ENCODE measurements at places on chromosomes 1 and 21.

- no peak for DNase-seq
These were observed 14.7 kb upstream of the AQP10 start for GRCh38 chr1:154306151-154306550.

DNA sequence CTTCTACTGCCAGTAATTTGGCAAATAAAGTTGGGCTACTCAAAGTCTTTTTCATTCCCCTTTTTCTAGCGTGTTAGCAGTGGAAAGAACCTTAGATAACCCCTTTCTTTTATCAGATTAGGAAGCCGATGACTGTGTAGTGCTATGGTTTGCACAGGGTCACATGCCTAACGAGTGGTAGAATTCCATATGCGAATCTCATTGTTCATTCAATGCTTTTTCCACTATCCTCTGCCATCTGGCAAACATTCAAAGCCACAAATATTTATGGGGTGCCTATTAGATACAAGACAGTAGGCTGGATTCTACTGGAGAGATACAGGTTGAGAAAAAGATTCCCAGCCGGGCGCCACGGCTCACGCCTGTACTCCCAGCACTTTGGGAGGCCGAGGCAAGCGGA, 14.9 kb upstream of the IER5 start:
- no peak for DNase-seq

DNA sequence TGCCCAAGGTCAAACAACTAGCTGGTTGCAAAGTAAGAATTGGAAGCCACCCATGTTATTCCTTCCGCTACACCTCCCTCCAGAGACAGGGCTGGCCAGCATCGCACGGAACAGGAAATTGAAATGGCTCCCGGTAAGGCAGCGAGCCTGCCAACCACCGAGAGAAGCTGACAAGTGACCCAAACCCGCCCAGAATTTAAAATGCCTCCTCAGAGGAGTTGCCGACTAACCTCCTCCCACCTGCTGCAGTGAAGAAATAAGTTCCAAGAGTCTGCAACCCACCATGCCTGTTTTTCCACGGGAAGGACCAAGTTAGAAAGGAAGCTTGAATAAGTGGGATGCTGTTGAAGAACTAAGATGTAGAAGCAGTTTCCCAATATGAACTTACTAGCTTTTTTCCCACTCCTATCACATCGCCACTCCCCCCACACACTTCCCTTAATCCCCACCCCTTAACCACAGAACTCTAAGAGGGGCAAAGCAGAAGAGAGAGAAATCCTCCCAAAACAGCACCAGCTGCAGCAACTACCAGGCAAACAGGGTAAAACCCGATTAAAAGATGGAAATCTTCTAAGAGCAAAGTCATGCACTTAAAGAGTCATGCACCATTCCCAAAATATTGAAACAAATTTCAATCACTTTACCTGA, 78.6 kb downstream of the TIAM1 start:
- DNase-seq = no peak

DNA sequence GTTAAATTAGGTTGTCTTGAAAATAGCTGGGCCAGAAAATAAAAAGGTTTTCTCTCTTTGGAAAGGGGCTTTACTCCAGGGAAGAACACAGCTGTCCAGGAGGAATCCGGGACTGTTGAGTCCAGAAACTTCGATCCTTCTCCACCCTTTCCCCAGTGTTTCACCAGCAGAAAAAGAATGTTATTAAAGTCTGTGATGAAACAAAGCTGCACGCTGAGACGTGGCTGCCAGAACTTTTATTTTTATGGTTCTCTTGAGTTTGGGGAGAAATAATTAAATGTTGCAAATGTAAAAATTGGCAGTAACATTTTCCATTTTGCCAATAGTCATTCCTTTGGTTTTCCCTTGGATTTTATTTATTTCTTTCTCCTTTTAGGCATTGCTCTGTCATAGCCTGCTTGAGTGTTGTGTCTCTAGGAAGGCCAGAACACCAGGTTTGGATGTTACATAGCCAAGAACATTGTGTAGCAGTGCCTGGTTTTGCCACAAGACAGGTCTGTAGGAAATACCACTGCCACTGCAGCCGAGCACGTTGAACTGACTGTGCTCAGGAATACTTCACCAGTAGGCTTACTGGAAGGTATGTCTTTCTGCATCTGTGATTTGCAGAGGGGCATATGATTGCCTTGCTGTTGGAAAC, 87.4 kb downstream of the ROR1 start:
- no peak for DNase-seq

DNA sequence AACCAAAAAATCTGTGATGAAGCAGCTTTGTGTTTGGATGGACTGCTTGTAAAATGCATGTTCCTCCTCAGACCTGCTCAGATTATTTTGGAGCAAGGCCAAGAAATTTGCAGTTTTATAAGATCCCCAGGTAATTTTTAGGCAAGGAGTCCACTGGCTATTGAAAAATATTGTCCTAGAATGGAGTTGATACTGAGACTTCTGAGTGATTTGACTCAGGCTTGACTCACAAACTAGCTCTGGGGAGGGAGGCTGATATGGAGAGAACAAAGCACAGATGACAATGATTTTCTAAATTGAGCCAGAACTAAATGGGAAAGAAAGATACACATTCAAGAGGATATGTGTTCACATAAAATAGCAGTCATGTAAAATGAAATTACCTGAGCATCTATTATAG, 36.7 kb downstream of the AGL start:
- no peak for DNase-seq

DNA sequence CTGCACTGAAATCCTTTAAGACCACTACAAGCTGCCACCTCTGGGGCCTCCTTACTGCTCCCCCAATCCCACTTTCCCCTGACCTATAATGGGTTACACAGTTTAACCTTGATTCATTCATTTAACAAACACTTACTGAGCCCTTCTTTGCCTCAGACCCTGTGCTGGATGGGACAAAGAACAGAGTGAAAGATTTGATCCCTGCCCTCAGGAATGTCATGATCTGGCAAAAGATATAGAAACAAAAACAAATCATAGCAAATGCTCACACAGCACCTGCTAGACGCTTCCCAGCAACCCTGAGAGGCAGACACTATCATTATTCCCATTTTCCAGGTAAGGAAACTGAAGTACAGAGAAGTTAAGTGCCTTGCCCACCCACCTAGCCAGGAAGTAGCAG, 7.0 kb upstream of the AUNIP start:
- no peak for DNase-seq

DNA sequence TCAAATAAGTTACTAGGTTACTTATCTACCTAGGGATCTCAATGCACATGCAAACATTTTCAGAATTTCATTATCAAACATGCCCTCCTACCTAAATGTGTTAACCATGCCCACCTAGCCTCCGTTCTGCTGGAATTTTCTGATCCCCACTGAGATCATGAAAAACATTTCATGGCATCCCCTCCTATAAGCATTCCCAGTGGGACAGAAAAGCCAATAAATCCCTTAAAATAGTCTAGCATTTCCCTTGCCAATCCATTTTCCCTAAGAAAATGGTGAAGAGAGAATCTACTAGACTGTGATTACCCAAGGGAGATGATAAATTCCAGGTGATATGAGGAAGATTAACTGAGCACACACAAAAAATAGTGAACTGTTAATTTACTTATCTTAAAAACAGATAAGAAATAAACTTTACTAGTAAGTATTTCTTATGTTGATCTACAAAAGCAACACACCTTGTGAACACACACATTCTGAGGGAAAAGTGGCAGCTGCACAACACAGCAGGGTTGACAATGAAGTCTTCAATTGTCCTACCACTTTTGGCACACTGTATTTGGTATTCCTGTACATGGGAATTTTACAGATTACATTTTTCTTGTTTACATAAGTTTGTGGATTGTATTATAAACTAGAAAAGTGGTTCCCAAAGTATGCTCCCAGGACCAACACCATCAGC, 49.6 kb downstream of the ARID4B start:
- no peak for DNase-seq

DNA sequence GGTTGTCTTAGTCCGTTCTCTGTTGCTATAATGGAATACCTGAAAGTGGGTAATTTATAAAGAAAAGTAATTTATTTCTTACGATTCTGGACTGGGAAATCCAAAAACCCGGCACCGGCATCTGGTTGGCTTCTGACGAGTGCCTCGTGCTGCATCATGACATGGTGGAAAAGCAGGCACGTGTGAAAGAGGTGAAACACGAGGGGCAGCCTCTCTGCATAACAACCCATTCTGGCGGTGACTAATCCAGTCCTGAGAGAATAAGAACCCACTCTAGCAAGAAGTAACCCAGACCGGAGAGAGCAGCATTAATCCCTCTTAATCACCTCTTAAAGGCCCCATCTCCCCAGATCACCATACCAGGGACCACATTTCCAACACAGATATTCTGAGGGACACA, 2.7 kb upstream of the EDEM3 start:
- DNase-seq = no peak

DNA sequence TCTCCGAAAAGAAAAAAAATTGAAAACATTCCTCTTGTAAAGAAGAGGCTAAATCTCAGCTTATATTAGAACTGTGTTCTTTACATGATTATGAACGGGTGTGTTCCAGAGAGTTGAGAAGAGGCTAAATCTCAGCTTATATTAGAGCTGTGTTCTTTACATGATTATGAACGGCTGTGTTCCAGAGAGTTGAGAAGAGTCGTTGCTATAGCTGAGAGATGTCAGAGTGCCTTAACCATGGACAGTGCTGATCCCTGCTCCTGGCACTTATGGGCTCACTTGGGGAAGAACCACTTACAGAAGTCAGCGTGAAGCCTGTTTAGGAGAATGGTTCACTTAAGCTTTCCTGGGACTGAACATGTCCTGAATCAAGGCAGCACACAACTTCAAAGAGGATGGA, 35.0 kb downstream of the SLC35F3 start:
- DNase-seq = no peak

- DNase-seq = no peak
These were observed 34.6 kb downstream of the GADD45A start for GRCh38 chr1:67719329-67720196.

DNA sequence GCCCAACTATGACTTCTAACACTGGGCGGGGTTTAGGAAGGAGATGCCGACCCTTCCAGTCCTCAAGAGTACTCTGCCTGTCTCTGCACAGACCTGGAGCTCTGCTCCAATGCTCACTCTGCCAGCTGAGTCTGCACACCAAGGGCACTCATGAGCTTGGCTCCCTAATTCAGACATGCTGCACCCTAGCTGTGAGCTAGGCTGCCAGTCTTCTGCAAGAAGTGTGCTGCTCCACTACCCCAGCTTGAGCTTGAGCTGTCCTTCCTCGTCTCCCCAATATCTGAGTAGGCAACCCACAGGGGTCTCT, 13.2 kb downstream of the TP53BP2 start:
- peak; percentile 31 for DNase-seq

DNA sequence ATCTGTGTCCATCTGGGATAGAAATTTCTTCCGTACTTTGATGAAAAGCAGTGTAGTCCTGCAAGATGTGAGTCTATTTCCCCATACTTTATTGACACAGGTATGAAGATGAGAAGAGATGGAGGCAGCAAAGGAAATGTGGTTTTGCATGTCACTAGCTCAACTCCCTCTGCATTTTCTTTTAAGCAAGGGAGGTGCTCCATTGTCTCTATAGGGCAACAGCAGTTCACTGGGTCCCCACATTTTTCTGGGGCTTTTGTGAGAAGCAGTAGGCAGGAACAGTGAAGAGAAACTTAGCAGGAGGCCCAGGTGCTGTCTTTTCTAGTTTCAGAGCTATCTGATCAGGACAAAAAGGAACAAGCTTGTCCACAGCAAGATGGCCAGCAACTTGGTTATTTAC, 37.1 kb downstream of the C21orf91 start:
- no peak for DNase-seq

DNA sequence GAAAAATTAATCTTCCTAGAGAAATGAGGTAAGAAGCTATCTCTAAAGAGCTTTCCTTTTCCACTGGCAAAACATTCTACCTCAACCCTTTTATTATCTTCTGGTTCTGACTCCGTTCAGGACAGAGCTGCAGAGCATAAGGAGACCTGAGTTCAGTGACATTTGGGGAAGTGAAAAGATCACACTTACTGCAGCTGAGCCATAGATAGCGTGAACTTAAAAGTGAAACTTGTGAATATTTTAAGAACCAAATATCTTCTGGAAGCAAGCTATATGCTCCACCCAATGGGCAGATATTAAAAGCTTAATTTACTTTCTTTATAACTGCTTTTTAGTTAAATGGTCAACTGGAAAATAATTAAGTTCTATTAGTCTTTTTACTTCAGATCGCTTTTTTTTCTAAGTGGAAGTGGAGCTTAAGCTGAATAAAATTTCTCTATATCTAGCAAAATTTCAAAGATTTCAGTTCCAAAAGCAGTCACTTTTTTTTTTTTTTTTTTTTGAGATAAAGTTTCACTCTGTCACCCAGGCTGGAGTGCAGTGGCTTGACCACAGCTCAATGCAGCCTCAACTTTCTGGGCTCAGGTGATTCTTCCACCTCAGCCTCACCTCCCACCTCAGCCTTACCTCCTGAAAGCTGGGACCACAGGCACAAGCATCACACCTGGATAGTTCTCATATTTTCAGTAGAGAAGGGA, 11.9 kb downstream of the PTPN22 start:
- DNase-seq = no peak

GRCh38 chr21:35164380-35164779, 115.3 kb upstream of the RUNX1 start:
- no peak for DNase-seq

DNA sequence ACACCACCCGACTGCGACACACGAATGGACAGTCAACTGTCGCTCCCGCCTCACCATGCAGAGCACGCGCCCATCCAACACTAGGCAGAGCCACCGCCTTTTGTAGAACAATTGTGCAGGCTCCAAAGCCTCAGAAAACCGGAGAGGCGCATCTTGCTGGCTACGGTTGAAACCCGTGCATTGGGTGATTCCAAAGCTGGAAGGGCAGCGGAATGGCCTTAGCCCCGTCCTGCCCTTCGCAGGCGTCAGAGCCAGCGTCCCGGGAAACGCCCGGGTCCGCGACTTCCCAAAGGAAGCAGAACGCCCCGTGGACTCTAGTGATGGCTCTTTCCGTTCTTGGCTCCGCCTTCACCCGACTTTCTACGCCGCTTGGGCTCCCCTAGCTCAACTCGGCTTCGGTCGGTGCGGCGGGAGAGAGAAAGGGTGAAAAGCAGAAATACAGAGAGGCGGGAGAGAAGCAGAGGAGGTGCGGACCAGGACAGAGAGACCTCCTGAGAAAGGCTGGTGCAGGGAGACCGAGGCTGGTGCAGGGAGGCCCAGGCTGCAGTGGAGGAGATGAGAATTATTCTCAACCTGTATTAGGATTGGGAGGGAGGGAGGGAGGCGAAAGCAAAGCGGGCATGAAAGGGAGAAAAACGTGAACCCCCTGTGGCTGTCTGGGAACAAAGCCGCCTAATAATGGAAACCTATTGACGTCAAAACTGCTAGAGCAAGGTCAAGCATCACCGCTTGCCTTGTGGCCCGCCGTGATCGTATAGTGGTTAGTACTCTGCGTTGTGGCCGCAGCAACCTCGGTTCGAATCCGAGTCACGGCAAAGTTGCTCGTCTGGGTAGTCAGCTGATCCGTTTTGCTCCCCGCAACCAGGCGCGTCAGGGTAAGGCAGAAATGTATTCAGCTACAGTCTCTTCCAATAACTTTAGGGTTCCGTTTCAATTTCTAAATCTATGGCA, 99.5 kb downstream of the PRKAB2 start:
- peak; percentile 16 for DNase-seq

- DNase-seq = no peak
These were observed 4.1 kb upstream of the GRIK3 start for GRCh38 chr1:37038227-37039093.

GRCh38 chr1:56389813-56390212, 189.6 kb downstream of the PLPP3 start:
- DNase-seq = no peak

- no peak for DNase-seq
These were observed 91.9 kb upstream of the ACTRT2 start for GRCh38 chr1:2929335-2929734.

GRCh38 chr21:29613021-29613420, 314.3 kb downstream of the BACH1 start:
- DNase-seq = no peak

Data from activated naive CD4-positive, alpha-beta T cell treated with anti-CD3 and anti-CD28 coated beads, Interleukin-2, amount 50 U/mL, for 72 hours (primary cell).